ENCODE measurements at places on chromosomes 5 and 9.

- no peak for DNase-seq
Measured at GRCh38 chr9:129227843-129228189, 49.8 kb upstream of the IER5L start.

GRCh38 chr9:99628849-99629620 is 192.7 kb upstream of the NR4A3 start:
- no peak for DNase-seq

DNA sequence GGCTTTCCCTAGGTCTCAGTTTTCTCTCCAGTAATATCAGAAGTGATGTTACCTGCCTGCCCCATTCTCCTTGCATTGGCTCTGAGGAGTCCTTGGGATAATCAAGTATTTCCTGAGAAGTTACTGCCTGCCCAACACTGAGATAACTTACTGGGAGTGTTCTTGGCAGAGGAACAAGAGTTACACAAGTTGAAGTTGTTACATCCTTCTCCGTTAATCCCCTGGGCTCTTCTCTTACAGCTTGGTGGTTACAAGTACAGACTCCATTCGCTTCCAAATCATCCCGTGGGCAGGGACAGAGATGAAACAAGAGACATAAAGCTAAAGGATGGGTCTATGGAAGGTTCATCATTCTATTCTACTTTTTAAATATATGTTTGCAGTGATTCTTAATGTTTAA is 74.1 kb upstream of the SAP30L start:
- no peak for DNase-seq

DNA sequence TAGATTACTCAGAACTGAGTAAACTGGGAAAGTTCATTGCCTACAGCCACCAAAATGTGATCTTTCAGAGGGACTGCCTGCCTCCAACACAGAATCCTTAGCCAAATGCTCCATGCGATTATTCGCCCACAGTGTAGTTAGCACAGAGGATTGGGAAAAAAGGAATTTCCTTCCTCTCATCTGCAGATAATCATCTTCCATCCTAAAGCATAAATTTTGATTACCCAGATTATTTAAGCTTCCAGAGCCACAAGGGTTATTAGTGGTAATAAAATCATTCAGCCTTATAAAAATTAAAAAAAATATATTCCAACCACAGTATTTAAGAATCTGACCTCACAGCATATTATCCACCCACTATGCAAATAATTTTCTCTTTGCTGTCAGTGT is 285.3 kb upstream of the GRAMD2B start:
- DNase-seq, result no peak

- DNase-seq, result no peak
Measured at GRCh38 chr9:130699047-130699446, 5.5 kb downstream of the EXOSC2 start.

- DNase-seq, result no peak
Measured at GRCh38 chr9:136700304-136700703, 12.1 kb upstream of the DIPK1B start.
